ENCODE measurements at places on chromosomes 5 and 9.

GRCh38 chr9:24385077-24385476 lies 160.6 kb downstream of the IZUMO3 start:
- no peak for DNase-seq

GRCh38 chr5:42064821-42065220 lies 139.7 kb downstream of the FBXO4 start:
- DNase-seq = no peak

DNA sequence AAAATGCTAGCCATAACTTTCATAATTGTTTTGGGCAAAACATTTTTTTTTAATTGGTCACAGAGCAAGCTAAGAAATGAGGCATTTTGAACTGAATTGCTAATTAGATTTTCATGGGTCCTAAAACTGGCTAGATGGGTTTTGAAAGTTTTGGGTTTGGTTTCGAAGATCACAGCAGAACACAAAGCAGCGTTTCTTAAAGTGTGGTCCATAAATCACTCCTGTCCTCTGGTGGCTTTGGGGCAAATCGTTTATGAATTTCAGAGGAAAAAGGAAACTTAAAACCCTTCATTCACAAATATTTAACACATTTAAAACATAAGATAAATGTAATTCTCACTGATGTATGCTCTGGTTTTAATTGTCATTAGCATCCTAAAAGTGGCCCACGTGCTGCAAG lies 503.7 kb downstream of the SPATA31D1 start:
- no peak for DNase-seq

- DNase-seq = no peak
Measured at GRCh38 chr5:176803943-176804498, 6.3 kb upstream of the UNC5A start.

DNA sequence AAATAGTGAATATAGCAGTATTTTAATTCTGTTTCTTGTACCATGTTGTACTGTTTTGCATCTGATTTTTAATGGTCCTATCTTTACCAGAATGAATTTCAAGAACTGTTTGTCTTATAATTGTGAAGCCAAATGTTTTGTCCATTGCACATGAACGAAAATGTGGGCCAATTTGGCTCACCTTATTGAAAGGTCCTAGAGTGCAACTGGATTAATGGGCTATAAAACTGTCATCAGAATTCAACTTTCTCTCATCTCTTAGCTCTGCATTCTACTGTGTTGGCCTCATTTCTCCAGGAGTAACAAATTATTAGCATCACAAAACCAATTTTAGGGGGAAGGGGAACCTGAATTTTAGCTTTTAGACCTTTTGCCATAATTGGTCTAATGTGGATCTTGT lies 179.4 kb upstream of the NUDT12 start:
- no peak for DNase-seq

Data from stimulated activated CD8-positive, alpha-beta memory T cell treated with anti-CD3 and anti-CD28 coated beads, Interleukin-4, amount 100 ng/mL, for 24 hours (primary cell).